ENCODE measurements at places on chromosomes 5 and 9.

- DNase-seq, result no peak
Observed at GRCh38 chr5:66769030-66769733, 173.0 kb downstream of the MAST4 start.

DNA sequence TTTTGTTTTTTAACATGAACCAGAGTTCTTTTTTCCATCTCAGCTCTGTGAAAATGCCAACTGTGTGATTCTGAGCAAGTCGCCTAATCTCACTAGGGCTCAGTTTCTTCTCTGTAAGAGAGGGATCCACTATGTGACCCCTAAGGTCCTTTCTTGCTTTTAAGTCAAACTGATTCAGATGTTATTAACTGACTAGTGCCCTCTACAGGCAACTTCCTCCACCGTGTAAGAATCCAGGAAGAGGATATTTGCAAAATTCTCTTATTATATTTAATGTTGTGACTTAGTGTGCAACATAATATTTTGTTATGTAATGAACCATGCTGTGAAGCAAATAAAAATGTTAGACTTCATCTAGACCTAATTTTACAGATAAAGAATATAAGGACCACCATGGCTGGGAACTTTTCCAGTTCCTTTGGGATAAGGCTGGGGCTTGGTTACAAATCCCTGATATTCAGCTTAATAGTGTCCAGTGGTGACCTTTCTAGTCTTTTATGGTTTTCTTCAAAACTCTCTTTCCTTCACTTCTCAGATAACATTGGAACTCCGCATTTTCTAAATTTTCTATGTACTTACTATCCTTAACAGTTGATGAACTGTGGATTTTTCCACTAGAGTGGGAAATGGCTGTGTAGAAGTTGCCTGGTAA, 244.7 kb downstream of the PIK3R1 start:
- DNase-seq, result no peak

GRCh38 chr5:111735583-111736270, 21.3 kb downstream of the NREP start:
- peak; percentile 23 for DNase-seq

DNA sequence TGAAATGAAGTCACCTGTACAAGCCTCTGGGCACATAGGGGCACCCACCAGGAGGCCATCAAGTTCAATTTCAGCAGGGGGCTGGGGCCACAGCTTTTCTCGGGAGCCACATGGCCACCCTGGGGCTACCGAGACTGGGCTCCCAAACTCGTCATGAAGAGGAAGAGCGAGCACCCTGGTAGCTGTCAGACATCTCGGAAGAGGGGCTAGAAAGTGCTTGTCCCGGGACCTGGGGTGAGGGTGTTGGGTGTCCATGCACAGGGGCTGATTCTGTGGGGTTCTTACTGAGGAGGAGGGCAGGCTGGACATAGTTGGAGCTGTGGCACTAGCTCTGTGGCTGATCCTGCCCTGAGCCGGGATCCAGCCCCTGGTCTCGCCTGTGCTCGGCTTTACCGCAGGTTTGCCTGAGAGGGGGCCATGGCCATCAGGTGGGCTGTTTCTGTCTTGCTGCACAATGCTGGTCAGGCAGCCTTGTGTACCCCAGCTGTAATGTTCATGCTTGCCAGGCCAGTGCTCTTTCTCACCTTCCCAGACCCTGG, 70.3 kb downstream of the PHF2 start:
- no peak for DNase-seq

- DNase-seq, result no peak
Observed at GRCh38 chr9:73541923-73542322, 390.3 kb downstream of the ANXA1 start.
